Cortex of kidney (tissue), 1 donor: ENCODE measurements at places on chromosomes 2 and 18.

GRCh38 chr18:39698436-39698835 is 2132.8 kb upstream of the CELF4 start:
- DNase-seq, result no peak

DNA sequence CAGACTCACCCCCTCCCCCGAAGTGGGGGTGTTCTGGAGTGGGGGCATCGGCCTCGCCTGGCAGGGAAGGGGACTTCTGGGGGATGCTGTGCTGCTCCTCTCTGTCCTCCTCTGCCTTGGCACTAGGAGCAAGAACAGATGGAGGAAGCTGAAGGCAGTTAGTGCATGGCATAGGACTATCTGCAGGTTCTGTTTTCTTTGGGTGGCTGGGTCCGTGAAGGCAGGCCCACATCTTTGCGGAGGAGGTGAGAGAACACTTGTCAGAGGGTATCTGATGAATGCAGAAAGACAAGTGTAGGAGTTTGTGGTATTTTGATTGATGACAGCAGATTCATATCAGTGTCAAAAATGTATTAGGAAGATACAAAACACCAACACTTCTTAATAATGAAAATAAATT is 411.4 kb downstream of the TSN start:
- no peak for DNase-seq

GRCh38 chr2:239106314-239106908 is 258.5 kb downstream of the TWIST2 start:
- no peak for DNase-seq

GRCh38 chr2:138787053-138787666 is 7.0 kb upstream of the NXPH2 start:
- DNase-seq, result no peak

DNA sequence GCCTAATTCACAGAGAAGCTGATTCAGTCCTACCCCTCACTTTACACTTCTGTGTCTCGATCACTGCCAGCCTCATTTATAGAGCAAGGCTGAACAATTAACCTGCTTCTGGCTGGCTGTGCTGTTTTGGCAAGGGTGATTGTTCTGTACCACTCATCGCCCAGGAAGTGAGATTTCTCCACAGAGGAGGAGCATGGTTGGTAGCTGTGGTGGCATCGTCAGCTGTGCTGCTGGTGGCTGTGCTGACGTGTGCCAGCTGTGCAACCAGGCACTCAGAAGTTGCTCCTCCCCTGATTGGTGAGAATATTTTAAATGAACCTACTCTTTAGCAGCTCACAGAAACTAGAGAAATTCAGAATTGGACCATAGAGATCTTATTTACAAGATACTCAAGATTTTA is 158.3 kb downstream of the EML6 start:
- no peak for DNase-seq

DNA sequence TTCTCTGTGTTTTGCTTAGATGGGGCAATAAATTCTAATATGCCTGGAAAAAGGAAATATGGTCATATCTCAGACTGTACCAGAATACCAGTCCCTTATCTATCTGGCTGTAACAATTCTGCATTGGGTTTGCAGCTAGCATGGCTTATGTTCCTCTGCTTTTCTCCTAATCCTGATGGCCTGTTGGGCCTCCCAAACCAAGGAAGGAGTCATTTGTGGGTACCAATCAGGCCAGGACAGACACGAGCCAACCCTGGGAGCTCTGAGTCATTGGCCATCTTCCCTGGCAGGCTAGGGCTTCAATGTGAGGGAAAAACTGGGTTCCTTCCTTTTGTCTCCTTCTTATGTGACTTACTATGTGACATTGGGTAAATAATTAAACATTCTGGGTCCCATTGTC is 12.0 kb downstream of the SMARCAL1 start:
- no peak for DNase-seq
